ENCODE measurements at places on chromosomes 1 and 21.
A peak's percentile ranks its signal among the peaks of the same experiment; 100 is the strongest.

- no peak for DNase-seq
These were observed 1.5 kb upstream of the EDN2 start for GRCh38 chr1:41486053-41486370.

DNA sequence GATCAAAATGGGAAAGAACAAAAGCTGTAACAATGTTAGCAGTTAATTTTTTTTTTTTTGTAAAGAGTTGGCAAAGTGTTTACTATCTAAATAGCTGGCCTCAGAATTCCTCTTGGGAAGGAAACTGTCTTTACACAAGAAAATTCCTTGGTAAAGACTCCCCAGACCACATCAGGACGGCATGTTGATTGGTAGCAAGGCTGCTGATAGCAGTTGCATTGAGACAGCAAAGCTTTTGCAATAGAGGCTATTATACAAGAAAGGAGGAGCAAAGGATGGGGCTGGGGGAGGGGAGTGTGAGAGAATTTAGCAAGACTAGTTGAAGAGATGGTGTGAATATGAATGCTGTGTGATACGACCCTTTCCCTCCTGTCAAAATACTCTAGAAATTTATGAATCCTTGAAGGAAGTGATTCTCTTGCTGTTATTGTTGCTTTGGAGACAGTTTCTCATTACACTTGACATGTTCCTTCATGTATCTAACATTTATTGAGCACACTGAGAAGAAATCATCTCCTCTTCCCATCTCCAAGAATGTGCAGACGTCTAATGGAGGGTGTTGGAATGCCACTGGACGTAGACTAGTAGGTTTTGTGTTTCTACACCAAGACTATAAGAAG is 355.6 kb downstream of the SIPA1L2 start:
- no peak for DNase-seq

GRCh38 chr1:180860535-180860934 is 52.2 kb upstream of the KIAA1614 start:
- no peak for DNase-seq

- DNase-seq, result no peak
These were observed 11.8 kb upstream of the CSF1 start for GRCh38 chr1:109898842-109899241.

DNA sequence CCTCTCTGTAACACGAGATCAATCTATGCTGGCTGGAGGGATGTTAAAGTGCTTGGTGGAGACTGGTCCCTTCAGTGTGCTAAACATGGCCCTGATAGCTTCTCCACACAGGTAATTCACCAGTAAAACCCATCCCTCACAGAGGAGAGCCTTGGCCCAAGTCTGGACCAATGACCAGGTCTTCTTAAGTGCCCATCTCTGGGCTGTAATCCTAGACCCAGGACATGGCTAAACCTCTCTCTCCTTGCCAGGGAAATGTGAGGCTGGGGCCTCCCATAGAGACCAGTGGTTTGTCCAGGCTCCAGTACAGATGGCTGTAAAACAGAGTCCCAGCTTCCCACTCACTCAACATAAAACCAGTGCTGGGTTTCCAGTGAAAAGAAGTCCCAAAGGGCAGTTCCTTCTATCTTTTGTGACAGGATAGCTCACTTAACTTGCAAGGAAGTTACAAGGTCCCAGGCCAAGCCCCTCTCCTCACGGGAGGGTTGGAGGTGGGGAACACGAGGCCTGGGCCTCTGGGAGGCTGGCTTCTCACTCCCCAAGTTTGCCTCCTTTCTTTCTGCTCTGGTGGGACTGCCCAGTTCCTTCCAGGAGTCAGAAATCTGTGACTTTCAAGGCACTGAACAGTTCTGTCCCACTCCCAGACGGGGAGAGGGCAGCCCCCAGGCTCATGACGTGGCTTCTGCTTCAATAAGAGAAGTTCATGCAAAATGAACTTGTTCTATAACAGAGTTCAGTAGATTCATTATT is 2.2 kb upstream of the KIF17 start:
- DNase-seq, result no peak

DNA sequence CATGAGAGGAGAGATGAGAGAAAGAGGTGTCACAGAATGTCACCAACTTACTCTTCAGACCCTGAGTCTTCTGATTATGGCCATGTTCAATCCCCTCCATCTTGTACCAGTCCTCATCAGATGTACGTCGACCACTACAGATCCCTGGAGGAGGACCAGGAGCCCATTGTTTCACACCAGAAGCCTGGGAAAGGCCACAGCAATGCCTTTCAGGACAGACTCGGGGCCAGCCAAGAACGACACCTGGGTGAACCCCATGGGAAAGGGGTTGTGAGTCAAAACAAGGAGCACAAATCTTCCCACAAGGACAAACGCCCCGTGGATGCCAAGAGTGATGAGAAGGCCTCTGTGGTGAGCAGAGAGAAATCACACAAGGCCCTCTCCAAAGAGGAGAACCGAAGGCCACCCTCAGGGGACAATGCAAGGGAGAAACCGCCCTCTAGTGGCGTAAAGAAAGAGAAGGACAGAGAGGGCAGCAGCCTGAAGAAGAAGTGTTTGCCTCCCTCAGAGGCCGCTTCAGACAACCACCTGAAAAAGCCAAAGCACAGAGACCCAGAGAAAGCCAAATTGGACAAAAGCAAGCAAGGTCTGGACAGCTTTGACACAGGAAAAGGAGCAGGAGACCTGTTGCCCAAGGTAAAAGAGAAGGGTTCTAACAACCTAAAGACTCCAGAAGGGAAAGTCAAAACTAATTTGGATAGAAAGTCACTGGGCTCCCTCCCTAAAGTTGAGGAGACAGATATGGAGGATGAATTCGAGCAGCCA is 8.0 kb downstream of the ELOA start:
- DNase-seq, result peak; percentile 56
